Right ventricle myocardium inferior (tissue), 1 donor: ENCODE measurements at places on chromosomes 12 and 14. TPM values are rescaled to one million over a fixed set of nuclear protein-coding genes. Genes with fewer than 3 reads are reported as not detected.

DNA sequence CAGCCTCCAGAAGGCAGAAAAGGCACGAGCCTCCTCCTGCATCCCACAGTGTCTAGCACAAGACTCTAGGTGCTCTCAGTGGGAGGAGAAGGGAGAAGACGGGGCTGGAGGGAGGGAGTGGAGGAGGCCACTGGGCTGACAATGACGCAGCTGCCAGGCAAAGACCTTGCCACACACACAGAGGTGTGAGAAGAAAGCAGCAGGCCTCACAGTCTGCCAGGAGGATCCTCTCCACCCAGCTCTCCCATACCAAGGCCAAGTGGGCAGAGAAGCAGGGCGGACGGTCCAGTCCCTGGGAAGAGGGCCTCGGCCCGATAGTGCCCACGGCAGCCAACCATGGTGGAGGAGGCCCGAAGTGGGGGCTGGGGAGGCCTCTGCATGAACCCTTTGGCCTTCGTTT lies 78.9 kb downstream of the NCOR2 start:
- peak; percentile 21 for DNase-seq

DNA sequence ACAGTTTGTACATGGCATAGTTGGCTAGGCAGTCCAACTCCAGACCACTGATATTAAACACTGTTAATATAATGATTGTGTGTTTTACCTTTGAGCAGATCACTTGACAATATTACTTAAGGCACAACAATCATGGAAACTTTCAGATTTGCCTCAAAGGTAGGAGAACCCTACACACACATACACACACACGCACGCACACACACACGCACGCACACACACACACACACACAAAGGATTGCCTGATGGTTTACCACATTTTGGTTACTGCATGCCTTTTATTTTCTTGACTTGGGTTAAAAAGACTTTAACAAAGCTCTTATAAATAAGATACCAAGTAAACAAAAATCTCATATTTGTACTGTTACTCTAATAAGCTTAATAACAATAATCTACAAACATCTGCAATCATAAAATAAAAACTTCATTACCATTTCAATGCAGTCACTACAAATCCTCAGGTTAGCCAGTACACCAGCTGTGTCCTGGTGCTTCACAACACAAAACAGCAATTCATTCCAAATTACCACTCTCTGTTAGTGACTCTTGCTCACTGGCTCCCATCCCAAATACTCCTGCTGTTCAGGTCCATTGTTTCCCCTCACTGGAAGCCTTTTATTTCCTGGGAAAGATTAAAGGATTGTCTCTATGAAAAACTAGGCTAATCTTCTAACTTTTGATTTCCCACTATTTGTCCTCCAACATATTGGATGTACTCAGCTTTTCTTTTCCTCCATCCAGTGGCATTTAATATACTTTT lies 175.2 kb upstream of the ATP2B1 start:
- no peak for DNase-seq

The NEUROD4 gene
- total RNA-seq, result not detected

DNA sequence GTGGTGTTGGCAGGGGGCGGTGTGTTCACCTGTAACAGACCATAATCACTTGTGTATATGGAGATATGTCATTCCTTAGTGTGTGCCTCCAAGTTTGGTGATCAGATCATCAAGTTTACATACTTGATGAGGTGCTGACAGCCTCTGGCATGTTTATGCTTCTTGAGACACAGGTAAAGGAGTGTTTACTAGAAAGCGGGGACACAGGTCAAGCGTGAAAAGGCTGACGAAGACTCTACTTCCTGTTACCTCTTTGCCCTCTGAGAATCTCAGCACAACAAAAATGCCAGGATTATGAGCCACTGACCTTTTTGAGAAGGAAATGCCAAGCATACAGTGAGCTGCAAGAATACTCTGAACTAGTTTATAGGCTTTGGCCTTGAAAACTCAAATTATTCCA lies 29.6 kb downstream of the PRDM4 start:
- no peak for DNase-seq

The AMDHD1 gene
- 0.49 TPM for total RNA-seq

GRCh38 chr14:40847480-40847879 lies 759.2 kb upstream of the LRFN5 start:
- no peak for DNase-seq

DNA sequence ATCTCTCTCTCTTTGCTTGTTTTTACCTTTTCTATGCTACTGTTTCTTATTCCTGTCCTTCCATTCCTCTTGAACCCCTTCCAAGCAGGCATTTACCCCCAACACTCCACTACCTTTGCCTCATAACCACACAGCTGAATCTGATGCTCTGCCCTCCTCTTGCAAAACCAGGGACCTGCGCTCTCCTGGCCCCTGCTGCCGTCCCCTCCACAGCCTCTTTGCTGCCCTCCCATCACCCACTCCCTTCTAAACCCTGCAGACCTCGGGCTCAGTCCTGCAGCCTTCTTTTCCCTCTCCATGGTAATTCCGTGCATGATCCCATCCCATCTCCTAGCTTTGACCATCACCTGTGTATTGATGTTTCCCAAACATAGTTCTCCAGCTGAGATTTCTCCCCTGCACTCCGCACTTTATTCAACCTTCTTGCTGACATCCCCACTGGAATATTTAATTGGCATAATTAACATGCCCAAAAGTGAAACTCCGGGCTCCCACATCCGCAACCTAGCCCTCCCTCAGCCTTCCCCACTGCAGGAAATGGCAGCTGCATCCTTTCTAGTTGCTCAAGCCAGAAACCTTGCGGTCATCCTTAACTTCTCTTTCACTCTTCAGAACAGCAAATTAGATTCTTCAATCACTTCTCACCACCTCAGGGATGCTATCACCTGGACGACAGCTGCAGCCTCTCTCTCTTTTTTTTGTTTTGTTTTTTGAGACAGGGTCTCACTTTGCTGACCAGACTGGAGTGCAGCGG lies 16.0 kb downstream of the FIGNL2 start:
- DNase-seq, result no peak
